ENCODE measurements at places on chromosomes 7 and 10. TPM values are rescaled to one million over a fixed set of nuclear protein-coding genes. Genes with fewer than 3 reads are reported as not detected.

The IRF5 gene
- 0.74 TPM for total RNA-seq

The SCD gene
- 354 TPM for total RNA-seq

The PNLIP gene
- total RNA-seq = not detected

The SLC25A28 gene
- total RNA-seq = 19.6 TPM

All from H9 (cell line).